ENCODE measurements at places on chromosomes 7 and 10.

GRCh38 chr7:48628793-48629349 is 295.5 kb upstream of the CDC14C start:
- DNase-seq: no peak

- no peak for DNase-seq
Measured at GRCh38 chr10:44804661-44805060, 106.5 kb upstream of the TMEM72 start.

- DNase-seq: no peak
Measured at GRCh38 chr10:103458720-103459119, at the start of gene CALHM1. CALHM1 (minus strand) TSS chr10:103458900; CDS start chr10:103458751, 149 bp downstream.

- DNase-seq: no peak
Measured at GRCh38 chr7:74568658-74569057, 88.9 kb upstream of the GTF2I start.

DNA sequence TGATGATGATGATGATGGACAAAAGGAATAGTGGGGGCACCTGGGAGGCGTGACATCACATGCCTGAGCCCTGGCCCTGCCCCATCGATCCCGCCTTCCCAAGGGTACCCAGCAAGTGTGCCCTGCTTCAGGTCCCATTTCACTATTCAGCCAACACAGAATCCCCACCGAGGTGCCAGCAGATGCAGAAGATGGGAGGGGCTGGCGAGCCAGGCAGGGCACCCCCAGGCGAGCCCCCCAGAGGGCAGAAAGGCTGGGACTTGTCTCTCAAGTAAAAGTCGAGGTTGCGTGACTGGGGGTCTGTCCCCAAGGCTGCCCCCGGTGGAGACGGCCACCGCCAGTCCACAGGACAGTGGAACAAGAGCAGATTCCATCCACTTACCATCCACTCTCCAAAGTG is 57.5 kb downstream of the INSIG1 start:
- DNase-seq: no peak

- no peak for DNase-seq
Measured at GRCh38 chr7:152025937-152026890, 740 bp downstream of the GALNT11 start.

- peak; percentile 60 for DNase-seq
Measured at GRCh38 chr10:81600185-81600584, 274.8 kb upstream of the NRG3 start.

GRCh38 chr10:51425431-51425830 is 274.0 kb downstream of the CSTF2T start:
- peak; percentile 63 for DNase-seq

DNA sequence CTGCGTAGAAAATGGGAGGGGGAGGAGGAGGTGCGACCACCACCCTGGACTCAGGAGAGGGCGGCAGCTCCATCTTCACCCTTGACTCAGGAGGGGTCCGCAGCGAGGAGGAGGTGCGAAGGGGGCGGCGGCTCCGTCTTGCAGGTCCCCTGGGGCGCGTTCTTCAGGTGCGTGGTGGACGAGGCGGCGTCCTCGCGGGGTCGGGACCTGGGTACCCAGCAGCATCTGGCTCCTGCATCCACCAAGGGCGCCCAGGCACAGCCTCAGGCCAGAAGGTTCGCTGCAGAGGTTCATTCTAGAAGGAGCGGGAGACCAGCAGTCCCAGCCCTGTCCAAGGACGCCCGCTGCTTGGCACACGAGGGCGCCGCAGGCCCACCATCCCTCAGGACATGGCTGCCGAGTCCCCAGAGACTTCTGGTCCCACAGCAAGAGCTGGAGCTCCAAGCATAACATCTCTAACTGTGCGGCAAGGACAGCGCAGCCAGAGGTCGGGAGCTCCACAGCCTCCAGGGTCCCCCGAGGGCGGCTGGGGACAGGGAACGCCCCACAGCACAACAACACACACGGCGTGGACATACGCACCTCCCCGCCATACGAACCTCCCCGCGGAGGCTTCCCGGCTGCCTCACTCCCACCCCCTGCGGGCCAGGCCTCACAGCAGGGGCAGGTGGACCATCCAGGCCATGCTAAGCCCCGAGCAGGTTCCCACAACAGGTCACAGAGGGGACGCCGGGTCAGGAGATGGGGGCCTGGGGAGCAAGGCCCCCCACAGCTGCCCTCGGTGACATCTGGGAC is 16.8 kb upstream of the DPYSL4 start:
- DNase-seq: no peak

GRCh38 chr10:74150990-74151878 is at the start of gene ADK:
ADK (plus strand) TSS chr10:74151221; CDS start chr10:74151279, 58 bp downstream.
- peak; percentile 98 for DNase-seq

- peak; percentile 59 for DNase-seq
Measured at GRCh38 chr7:105521027-105521716, 899 bp downstream of the PUS7 start.

DNA sequence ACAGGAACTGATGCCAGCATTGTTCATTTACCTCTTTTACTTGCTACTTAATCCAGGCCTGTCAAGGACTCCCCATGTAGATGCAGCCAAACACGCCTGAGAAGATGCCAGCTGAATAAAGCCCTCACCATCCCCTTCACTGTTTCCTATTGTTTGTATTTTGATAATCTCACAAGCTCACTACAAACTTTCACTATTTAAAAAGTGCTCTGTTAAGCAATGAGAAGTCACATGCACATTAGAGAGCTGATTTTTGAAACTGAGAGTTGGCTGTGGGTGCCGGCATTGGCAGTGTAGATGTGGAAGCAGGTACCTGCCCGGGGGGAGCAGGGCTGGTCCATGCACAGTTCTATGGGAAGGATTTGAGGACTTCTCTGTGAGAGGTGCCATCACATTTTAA is 169.8 kb upstream of the GRB10 start:
- no peak for DNase-seq

GRCh38 chr7:41164440-41164839 is 538.5 kb downstream of the INHBA start:
- DNase-seq: no peak

DNA sequence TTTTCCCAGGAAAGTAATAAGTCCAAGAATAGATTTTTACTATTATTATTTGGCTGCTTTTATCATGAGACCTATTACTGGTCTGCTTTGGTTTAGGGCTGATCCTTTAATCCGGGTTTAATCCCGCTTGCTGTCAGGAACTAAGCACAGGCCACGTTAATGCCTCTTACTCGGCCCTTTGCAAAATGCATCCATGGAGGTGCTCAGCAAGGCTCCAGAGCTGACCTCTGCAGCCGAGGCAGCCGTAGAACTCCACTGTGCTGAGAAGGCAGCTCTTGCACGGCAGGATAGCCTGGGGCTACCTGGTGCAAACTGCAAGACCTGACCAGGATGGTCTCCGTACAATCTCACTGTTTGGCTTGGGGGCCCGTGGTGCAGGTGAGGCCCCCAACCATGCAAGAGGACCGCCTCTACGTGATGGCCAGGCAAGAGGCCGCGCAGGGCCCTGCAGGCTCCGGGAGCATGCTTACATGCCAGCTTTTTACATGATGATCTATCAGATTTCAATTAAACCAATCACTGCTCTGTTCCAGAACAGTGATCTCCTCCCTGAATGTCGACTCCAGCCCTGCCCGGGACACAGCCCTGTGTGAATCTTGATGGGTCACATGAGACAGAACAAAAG is 10.4 kb upstream of the CALML3 start:
- DNase-seq: no peak

DNA sequence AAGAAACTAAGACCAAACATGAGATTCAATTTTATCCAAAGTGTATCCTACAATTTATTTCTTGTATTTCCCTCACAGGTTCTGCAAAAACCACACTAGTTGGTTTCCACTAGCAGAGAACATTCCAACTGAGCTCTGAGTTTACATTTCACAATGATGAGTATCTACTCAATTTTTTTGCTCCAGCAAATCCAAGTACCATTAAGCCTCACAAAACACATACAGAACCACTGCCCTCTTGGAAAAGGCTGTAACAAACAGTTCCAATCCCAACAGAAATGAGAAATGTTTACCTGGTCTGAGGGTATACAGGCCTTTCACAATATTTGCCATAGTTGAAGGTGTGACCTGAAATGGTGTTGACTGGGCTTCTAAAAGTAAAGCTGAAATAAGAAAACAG is 59.9 kb downstream of the CACUL1 start:
- DNase-seq: peak; percentile 18

- no peak for DNase-seq
Measured at GRCh38 chr7:4809091-4809591, 33.7 kb downstream of the AP5Z1 start.

DNA sequence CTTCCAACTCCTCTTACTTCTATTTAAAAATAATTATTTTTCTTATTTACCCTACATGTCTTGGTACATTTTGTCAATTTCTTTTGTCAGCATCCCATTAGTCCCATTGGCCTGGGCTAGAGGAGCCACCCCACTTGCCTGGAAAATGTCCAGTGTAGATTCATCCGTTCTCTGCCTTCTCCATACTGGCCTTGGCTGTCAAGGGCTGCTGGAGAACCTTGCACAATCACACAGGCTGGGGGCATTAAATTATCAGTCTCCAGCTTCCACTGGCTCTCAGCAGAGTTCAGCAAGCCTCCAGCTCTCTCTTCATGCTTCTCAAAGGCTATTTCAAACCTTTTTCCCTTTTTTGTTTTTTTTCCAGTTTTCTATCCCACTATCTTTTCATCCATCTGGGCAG is 13.8 kb upstream of the ZCCHC24 start:
- peak; percentile 46 for DNase-seq

- DNase-seq: peak; percentile 92
Measured at GRCh38 chr10:50398381-50398780, 147.1 kb upstream of the ASAH2 start.

- no peak for DNase-seq
Measured at GRCh38 chr7:285731-286130, 4.2 kb upstream of the FOXL3 start.

GRCh38 chr7:338295-339061 is 48.5 kb downstream of the FOXL3 start:
- DNase-seq: no peak

GRCh38 chr7:106111655-106112117 is 426 bp downstream of the SYPL1 start:
- DNase-seq: peak; percentile 79

DNA sequence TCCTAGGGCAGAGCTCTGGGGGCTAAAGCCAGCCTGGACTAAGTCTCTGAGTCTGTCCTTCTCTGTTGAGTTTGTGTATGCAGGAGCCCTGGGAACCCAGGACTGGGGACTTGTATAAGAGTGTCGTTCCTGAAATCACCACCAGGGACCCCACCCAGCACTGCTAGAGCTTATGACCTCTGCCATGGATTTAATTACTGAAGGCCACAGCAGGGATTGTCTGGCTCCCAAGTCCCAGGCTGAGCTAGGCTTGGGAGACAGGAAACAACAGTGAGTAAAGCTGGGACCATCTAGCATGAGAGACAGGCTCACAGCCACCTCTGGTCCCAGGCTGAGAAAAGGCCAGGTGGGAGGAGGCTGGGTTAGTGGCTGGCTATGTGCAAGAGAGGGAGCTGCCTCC is 1.4 kb upstream of the TSPAN15 start:
- DNase-seq: peak; percentile 46

- DNase-seq: no peak
Measured at GRCh38 chr10:110355141-110355831, 50.6 kb upstream of the SMNDC1 start.

- no peak for DNase-seq
Measured at GRCh38 chr10:113764582-113764981, 13.1 kb downstream of the PLEKHS1 start.

- DNase-seq: peak; percentile 16
Measured at GRCh38 chr7:76047305-76047810, 442 bp downstream of the STYXL1 start.

GRCh38 chr7:30181211-30181610 is 46.4 kb downstream of the MTURN start:
- no peak for DNase-seq

DNA sequence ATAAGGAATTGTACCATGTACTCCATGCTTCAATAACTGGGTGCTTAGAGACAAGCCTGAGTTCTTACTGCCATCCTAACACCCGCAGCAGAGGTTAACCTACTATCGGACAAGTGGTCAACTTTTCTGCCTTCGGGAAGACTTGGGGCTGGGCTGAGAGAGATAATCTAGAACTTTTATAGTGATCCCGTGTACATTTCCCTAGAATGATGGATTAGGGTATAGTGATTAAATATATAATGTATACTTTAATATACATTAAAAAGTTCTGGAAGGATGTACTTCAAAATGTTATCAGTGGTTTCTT is 12.2 kb upstream of the HNRNPF start:
- DNase-seq: no peak

DNA sequence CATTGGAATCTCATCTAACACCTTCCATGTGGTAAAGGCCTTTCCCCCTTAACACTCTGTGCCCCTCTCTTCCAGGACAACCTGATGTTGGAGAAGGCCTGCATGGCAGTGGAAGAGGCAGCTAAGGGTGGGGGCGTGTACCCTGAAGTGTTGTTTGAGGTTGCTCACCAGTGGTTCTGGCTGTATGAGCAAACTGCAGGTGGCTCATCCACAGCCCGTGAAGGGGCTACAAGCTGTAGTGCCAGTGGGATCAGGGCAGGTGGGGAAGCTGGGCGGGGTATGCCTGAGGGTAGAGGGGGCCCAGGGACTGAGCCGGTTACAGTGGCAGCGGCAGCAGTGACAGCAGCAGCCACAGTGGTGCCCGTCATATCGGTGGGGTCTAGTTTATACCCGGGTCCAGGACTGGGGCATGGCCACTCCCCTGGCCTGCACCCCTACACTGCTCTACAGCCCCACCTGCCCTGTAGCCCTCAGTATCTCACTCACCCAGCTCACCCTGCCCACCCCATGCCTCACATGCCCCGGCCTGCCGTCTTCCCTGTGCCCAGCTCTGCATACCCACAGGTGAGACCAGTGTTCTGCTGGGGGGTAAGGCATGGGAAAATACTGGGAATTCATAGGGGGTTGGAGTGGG is 12.4 kb downstream of the NDST2 start:
- no peak for DNase-seq

DNA sequence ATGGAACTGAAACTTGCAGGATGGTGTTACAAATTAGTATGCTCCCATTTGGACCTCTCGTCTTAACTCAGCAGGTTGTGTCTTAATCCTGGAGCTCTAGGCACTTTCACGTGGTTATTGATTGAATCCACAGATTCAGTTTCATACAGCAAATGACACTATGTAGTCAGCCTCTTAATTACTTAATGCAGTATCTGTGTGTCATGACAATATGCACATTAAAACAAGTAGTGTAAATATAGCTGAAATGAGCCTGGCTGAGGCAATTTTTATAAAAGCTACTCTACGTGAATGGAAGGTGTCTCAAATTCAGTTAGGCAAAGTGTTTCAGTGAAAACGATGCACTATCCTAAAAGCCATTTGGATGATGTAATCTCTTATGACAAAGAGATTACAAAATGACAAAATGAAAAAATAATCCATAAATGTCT is 86.8 kb downstream of the CD36 start:
- DNase-seq: no peak
